ENCODE measurements at places on chromosomes 3 and 15.
A peak's percentile ranks its signal among the peaks of the same experiment; 100 is the strongest.

DNA sequence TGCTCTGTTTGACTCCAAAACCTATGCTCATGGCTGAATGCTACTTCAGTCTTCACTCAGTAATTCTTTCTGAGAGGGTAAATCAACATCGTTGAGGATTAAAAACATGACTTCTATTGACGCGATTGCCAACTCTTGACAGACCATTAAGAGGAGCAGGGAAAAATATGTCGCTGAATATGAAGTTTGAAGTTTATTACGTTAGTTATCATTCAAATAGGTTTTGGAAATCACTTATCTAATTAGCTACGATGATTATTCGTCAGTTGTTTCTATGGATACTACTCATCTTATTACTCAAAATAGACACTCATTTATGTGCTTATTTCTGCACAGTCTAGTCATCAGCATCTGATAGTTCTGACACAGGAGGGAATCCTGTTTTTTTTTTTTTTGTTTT is 279.2 kb upstream of the TBL1XR1 start:
- DNase-seq = no peak

- DNase-seq = no peak
Measured at GRCh38 chr3:7713724-7714123, 787.9 kb upstream of the LMCD1 start.

DNA sequence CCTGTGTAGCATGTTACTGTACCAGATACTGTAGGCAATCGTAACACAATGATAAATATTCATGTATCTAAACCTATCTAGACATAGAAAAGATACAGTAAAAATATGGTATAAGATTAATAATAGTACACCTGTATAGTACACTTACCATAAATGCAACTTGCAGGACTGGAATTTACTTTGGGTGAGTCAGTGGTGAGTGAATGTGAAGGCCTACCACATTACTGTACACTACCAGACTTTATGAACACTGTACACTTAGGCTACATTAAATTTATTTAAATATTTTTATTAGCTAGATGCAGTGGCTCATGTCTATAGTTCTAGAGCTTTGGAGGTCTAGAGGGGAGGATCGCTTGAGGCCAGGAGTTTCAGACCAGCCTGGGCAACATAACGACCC is 186.6 kb upstream of the ROPN1 start:
- DNase-seq = no peak

- DNase-seq = no peak
Measured at GRCh38 chr3:87336761-87337160, 60.4 kb upstream of the POU1F1 start.

- DNase-seq = no peak
Measured at GRCh38 chr3:156317462-156318074, 197.2 kb downstream of the KCNAB1 start.

DNA sequence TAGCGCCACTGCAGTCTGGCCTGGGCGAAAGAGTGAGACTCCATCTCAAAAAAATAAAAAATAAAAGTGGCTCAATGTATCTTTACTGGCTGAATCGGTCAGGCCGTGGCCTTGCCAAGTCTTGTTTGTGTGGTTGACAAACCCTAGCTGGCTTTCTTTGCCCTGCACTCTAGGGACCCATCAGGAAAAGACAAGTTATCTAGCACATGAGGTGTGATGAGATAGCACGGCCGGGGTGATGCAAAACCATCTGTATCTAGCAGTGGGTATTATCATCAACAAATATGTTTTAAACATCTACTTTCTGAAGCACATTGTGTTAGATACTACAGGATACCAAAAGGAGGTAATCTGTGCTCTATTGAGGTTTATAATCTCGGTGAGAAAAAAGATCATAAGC is 3.9 kb upstream of the DPP8 start:
- DNase-seq = no peak

- no peak for DNase-seq
Measured at GRCh38 chr3:179063945-179064560, 7.6 kb downstream of the ZMAT3 start.

- no peak for DNase-seq
Measured at GRCh38 chr15:59237924-59238331, 31.3 kb downstream of the LDHAL6B start.

DNA sequence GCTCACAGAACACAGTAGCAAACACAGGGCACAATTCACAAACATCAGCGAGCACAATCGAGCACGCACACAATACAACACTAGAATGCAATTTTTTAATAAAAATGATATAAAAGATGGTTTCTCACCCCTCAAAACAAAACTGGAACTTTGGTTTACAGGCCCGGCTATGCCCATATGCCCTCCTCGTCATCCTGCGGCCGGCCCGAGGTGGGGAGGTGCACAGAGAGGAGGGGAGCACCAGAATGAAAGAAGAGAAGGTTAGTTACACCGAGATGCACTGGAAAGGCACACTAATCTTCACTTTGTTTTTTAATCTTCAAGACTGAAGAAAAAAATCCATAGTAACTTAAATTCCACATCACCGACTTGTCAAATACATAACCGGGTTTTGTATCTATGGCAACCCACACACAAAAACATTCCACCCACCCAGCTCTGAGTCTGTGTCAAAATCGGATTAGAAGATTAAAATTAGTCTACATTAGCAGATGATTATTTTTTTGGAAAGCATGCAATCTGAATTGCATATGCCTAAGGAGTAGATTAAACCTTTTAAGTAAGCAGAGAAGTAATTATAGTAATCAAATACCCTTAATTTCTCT is 196.7 kb upstream of the WNT5A start:
- DNase-seq = no peak

DNA sequence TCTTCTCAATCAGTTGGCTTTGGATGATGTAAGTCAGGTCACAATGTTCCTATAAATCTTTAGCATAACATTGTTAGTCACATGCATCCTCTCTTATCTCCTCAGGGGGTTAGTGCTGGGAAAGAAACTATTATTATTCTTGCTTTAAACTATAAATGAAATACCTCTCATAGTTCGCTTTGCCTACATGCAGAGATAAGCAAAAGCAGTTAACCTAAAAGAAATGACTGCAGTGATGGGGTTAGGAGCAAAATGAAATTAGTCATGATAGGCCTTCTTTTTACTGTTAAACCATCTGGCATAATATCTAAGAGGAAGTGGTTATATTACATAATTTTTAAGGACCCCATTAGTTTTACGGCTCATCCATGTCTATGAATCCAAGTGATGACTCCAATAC is 91.7 kb upstream of the IGSF10 start:
- no peak for DNase-seq

DNA sequence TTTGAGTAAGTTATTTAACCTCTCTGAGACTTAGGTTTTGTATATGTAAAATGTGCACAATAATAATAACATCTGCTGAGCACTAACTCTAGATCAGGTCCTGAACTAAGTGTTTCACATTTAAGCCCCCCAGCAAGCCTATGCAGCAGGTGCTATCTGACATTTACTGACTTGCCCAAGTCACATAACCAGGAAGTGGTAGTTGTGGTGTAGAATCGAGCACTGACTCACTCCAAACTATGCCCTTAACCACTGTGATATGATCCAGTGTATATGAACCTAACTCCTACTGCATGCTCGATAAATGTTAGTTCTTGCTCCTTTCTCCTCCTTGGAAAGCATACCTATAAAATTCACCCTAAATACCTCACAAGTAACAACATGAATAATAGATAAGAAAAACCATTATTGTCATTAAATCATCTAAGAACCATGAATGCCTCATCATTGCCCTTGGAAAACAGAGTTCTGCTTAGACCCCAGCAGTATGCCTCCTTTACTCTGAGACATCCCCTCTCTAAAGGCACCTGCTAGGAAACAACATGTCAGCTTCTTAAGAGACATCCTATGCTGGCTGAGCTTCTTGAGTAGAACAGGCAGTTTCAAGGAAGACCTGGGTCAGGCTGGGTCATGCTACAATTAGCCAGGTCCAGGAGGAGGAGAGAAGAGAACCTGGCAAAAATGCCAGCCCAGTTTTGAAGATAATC is 3.0 kb upstream of the SHC4 start:
- peak; percentile 38 for DNase-seq

- DNase-seq = no peak
Measured at GRCh38 chr15:49473031-49473430, 50.0 kb downstream of the FGF7 start.

DNA sequence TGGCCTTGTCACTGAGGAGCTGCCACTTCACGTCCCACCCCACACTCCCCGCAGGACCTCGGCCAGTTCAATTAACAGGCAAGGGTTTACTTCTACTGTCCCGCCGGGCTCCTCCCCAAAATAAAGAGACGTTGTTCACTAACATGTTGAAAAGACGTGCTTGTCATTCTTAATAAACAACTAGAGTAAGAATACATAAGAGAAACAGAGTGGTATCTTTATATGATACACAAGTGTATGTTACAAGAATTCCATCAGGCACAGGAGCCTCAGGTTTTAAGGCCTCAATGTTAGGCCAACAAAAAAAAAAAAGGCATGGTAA is 326 bp upstream of the IMPDH2 start:
- DNase-seq = no peak

GRCh38 chr3:79057756-79058155 is 710.0 kb downstream of the ROBO1 start:
- no peak for DNase-seq

DNA sequence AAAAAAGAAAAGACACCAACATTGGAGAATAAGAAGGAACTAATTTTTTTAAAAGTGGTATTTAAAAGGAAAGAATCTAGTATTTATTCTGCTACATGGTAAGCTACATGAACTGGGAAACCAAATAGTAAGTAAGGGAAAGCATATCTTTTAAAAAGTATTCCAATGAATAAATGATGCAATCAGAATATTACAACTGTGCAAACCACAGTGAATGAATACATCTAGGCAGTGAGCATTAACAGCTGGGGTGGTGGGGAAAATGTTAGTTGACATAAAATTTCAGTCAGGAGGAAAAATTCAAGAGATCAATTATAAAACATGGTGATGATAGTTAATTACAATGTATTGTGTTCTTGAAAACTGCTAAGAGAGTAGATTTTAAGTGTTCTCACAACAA is 16.9 kb downstream of the ICE2 start:
- no peak for DNase-seq

DNA sequence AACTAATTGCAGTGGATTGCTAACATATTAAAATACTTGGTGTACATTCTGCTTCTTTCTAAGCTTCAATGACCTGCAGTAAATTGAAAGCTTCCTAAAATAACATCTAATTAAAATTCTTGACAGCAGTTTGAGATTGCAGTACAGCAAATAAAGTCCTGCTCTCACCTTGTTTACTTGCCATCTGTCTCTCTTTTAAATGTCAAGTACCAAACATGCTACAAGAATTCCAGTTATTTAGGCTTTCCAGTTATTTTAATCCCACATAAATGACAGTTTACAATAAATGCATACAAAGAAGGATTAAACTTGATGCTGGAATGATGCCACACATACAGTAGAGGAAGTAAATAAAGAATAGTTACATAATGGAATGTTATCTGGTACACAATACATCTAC is 33.2 kb downstream of the CBLB start:
- DNase-seq = no peak

DNA sequence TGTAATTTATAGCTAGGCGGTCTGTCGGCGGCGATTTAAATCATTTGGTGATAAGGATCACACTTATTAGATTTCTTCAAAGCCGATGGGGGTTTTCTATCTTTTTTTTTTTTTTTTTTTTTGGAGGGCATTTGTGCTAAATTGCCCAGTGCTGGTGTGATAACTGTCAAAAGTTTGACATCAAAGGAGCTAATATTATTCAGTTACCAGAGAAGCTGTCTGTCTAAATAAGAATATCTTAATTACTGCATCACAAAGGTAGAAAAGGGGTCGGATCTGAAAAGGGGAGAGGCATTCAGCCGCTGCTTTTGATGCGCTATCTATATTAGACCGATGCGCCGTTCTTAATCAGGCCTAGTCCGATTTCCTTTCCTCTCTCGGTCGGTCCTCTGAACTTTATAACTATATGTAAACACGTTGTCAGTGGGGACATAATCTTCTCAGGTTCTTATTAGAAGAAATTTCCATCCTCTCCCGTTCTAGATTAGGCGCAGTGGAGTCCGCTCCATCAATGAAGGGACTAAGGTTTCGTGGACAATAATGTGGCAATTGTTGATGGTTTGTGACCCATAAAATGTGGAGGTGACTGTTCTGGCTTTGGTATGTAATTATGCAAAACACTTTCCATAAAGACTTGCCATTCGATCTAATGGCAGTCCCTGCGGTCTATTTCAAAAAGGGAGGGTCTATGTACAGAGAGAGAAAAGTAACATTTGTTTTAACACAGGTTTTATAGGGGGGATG is 31.7 kb downstream of the NR2F2 start:
- DNase-seq = no peak

- DNase-seq = no peak
Measured at GRCh38 chr3:183789826-183790225, 35.6 kb downstream of the MAP6D1 start.

GRCh38 chr3:77655396-77655795 is 615.5 kb downstream of the ROBO2 start:
- DNase-seq = no peak

- DNase-seq = no peak
Measured at GRCh38 chr3:159123877-159124276, 322.0 kb downstream of the MFSD1 start.

GRCh38 chr3:157388976-157389375 is 47.7 kb upstream of the PTX3 start:
- no peak for DNase-seq

DNA sequence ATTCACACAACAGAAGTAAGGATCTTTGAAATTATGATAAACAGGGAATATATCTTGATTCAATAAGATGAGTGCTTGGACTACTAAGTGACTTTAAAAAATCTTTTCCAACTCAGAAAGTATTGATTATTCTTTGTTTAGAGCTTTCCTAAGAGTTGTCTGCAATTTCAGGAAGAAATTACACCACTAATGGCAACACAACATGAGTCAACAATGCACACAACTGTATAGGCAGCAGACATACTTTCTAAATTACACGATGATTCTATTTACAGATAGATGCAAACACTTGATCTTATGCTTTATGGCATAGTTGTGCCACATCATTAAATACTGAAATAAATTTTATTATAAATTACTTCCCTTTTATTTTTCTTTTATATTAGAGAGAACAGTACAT is 4.4 kb downstream of the NAA50 start:
- no peak for DNase-seq

GRCh38 chr15:89098281-89098680 is 10.0 kb downstream of the ABHD2 start:
- no peak for DNase-seq

GRCh38 chr15:95175914-95176658 is 944.7 kb downstream of the MCTP2 start:
- DNase-seq = no peak

- no peak for DNase-seq
Measured at GRCh38 chr3:98038286-98038685, 3.2 kb upstream of the GABRR3 start.

GRCh38 chr15:60523056-60523455 is 44.1 kb upstream of the ICE2 start:
- no peak for DNase-seq

All from CD4-positive, alpha-beta T cell treated with Interleukin-17A for 1 hour (primary cell).